ENCODE measurements at places on chromosomes 6 and 20.

GRCh38 chr20:20614391-20614790, 98.1 kb downstream of the RALGAPA2 start:
- H3K27ac ChIP-seq: no peak overlapping the region
- H3K27me3 ChIP-seq: no peaks in the 10 kb centered on the region
- H3K4me1 ChIP-seq: no peaks in the 10 kb centered on the region

GRCh38 chr20:59361411-59361810, 61.0 kb downstream of the EDN3 start:
- H3K4me3 ChIP-seq: no peak overlapping the region
- DNase-seq: no peak
- H3K27ac ChIP-seq: no peak overlapping the region
- peaks cover 7% of the 10 kb centered on the region for H3K27me3 ChIP-seq

GRCh38 chr6:17389274-17389847, 4.0 kb upstream of the CAP2 start:
- H3K4me1 ChIP-seq: peaks cover 10% of the 10 kb centered on the region
- no peak overlapping the region for H3K4me3 ChIP-seq
- DNase-seq: no peak
- H3K27ac ChIP-seq: no peak overlapping the region
- peaks cover 33% of the 10 kb centered on the region for H3K27me3 ChIP-seq

DNA sequence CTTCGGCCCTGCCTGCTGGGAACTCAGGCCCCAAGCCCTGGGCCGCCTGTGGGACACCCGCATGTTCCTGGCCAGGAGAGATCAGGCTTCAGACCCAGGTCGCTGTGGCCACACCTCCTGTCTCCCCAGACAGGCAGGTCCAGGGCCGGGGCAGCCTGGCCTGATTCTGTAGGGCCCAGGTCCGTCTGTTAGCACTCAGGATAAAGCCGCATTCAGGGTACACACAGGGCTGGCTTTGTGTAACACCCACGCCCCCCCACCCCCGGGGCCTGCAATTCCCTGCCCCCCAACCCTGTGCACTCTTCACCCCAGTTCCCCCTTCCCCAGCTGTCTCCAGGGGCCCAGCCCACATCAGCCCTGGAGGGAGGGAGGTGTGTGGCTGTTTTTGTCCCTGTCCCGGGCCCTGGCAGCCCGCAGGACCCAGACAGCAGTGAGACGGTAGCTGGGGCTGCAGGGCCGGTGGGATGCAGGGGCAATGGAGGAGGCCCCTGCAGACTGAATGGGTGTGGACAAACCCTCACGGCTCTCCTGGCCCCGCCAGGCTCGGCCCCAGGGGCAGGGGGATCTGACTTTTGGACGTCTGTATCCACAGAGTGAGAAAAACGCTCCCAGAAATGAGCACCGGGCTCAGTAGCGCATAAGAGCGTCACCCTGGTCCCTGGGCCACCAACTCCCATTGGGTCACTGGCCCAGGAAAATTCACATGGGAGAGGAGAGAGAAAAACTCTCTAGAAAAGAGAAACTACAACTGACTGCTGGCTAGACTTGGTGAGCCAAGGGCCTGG, 42.4 kb upstream of the ZBP1 start:
- no peaks in the 10 kb centered on the region for H3K27me3 ChIP-seq
- DNase-seq: peak; percentile 13
- H3K4me1 ChIP-seq: peaks cover 31% of the 10 kb centered on the region
- H3K27ac ChIP-seq: no peak overlapping the region
- peaks cover 38% of the 10 kb centered on the region for H3K36me3 ChIP-seq

- peaks cover 19% of the 10 kb centered on the region for H3K36me3 ChIP-seq
- no peak for DNase-seq
- peaks cover 63% of the 10 kb centered on the region for H3K4me1 ChIP-seq
- H3K27ac ChIP-seq: peak overlapping the region; percentile 43
- no peaks in the 10 kb centered on the region for H3K27me3 ChIP-seq
- H3K4me3 ChIP-seq: no peak overlapping the region
Measured at GRCh38 chr20:34049897-34050695, 56.4 kb downstream of the RALY start.
